NCI-H1694 (cell line): ENCODE measurements at places on chromosomes 1 and 21.
A peak's percentile ranks its signal among the peaks of the same experiment; 100 is the strongest.

GRCh38 chr1:119964673-119965363, 68.5 kb upstream of the ADAM30 start:
- DNase-seq, result no peak

- DNase-seq, result no peak
Measured at GRCh38 chr1:180397175-180397574, 105.2 kb downstream of the ACBD6 start.

- DNase-seq, result no peak
Measured at GRCh38 chr1:212982430-212983152, 32.2 kb downstream of the VASH2 start.

DNA sequence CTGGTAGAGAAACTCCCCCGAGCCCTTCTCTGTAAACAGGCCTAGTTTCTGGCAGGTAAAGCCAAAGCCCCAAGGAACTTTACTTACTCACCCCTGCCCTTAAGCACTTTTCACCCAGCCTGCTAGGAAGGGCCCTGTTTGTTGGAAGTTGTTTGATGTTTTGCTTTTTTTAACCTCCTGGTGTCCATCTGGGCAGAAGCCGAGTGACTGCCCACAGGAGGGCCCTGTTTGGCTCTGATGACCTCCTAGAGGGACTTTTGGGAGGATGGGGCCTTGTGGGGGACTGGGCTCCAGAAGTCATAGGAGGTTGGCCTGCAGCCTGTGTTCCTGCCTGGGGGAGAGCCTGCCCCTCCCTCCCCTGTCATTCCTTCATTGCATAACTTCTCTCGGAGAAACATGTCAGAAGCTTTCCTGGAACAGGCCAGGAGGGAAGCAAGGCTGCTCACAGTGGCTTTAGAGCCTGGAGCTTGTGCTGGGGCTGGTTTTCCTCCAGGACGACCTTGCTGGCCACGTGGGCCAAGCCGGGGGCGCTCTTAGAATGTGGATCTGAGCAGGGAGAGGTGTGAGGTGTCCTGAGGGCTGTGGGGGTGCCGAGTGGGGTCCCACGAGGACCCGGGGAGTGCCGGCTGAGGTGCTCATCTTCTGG, 33.9 kb downstream of the COQ8A start:
- DNase-seq, result no peak

GRCh38 chr1:207346513-207346912, 25.0 kb downstream of the CD55 start:
- no peak for DNase-seq

- DNase-seq, result no peak
Measured at GRCh38 chr21:28767523-28767922, 225.2 kb downstream of the LTN1 start.

- DNase-seq, result no peak
Measured at GRCh38 chr1:22064751-22065402, 12.4 kb downstream of the CDC42 start.

- no peak for DNase-seq
Measured at GRCh38 chr1:114025609-114026401, 46.5 kb downstream of the OLFML3 start.

DNA sequence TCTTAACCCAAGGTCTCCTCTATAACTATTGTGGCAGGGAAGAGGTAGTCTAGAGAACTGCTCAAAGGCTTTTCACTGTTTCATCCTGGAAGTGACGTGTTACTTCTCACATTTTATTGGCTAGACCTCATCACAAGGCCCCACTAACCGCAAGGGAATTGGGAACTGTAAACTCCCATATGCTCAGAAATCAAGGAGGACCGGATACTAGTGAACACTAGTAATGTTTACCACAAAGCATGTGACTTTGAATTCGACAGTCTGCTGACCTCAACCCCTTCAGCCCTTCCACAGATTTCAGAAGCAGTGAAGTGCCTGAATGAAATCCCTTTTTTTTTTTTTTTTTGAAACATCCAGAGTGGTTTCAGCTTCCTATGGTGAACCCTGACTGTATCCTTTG, 3.4 kb upstream of the EEIG2 start:
- DNase-seq, result no peak

GRCh38 chr1:117044217-117044616, 15.9 kb upstream of the TTF2 start:
- no peak for DNase-seq

- no peak for DNase-seq
Measured at GRCh38 chr1:52634111-52634510, 1.1 kb downstream of the SHISAL2A start.

- no peak for DNase-seq
Measured at GRCh38 chr21:41783476-41784180, 16.8 kb upstream of the RIPK4 start.

DNA sequence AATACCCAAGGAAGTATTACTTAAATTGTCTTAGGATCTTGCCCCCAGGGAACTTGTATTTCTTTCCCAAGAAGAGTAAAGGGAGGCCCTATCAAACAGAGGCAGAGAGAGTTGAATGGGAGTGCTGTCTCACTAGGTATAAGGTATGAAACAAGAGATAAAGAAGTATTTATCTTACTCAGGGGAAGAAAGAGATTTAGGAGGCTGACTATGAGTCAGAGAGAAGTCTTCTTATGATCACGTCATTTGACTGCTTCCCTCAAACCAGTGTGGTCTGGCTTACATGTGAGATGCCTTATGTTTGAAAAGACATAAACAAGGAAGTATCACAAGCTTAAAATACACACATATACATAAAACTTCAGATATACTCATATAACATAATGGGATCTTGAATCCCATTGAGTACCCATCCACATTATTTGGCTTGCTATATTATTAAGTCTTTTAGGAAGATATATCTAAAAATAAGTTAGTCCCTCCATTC, 29.6 kb downstream of the DUSP10 start:
- no peak for DNase-seq

DNA sequence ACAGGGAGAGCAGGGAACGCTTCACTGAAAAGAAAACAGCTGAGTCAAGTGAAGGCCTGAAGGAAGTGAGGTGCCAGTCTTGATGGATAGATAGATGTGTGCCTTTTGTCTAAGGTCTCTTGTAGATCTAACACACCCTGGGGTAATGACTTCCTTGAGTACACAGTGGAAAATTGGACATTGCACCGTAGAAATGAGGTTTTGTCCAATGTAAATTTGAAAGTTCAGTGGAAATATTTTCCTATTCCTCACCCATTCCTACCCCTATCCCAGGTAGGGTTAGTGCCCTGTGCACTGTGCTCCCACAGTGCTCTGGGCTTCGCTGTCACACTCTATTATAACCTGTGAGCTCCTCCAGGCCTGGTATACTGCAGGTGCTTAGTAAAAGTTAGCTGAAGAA, 24.3 kb downstream of the ZMYND12 start:
- no peak for DNase-seq

- no peak for DNase-seq
Measured at GRCh38 chr1:93442741-93443140, 5.2 kb upstream of the FNBP1L start.

DNA sequence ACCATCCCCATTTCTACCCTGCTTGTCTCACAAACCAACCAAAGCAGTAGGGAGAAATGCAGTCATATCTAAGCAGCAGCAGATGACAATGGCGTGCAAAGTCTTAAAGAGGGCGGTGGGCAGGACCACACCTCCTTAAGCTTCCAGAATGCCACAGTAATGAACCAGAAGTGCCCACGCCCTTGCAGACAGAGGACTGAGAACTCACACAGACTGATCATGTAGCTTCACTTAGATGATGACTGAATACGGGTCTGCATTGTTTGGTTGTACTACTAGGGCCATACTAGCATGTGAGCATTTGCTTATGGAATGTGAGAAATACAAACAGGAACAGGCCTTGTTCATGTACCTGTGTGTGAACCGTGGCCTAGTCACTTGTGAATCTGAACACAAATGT, 246.0 kb downstream of the RPS6KC1 start:
- DNase-seq, result no peak

DNA sequence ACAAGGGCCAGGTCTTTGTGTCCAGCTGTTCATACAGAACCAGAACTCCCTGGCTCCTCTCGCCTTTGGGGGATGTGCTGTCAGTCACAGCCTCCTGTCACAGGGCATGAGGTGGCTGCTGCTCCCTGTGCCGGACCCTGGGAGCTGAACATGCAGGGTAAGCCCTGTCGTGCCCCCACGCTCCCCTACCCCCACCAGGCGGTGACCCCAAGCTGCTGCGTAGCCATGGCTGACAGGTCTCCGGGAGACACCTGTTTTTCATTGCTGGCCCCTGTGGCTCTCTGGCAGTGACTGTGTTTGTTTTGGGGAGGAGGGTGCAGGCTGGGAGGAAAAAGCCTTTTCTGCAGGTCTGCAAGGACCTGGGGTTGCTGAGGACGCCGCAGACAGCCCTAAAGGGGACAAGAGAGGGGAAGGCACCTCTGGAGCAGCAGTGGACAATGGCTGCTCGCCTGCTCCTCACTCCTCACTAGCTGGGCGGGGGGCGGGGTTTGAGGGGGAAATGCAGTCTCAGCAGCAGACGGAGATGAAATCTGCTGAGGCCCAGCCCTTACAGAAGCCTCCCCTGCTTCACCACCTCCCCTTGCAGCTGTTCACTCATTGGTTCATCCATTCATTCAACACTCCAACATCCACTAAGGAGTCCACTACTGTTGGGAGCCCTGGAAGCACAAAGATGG, 81.4 kb downstream of the TRABD2B start:
- DNase-seq, result peak; percentile 62

GRCh38 chr1:58888833-58889232, 105.0 kb upstream of the JUN start:
- no peak for DNase-seq

DNA sequence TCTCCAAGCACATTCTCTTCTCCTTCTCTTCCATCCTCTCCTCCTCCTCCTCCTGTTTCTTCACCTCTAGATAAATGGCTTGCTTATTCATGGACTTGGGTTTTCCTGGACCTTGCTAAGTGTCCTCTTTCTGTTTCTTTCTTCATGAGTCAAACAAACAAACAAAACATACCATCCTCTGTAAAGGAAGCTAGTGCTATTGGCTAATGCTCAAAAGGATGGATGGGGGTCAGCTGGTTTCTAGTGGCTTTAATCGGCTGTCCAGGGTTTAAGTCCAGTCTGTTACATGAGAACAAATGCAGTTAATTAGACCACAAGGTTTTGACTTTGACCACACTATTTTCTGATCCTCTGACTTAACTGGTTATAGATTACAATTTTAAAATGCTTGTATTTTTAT, 83.8 kb upstream of the TSPAN2 start:
- DNase-seq, result no peak

DNA sequence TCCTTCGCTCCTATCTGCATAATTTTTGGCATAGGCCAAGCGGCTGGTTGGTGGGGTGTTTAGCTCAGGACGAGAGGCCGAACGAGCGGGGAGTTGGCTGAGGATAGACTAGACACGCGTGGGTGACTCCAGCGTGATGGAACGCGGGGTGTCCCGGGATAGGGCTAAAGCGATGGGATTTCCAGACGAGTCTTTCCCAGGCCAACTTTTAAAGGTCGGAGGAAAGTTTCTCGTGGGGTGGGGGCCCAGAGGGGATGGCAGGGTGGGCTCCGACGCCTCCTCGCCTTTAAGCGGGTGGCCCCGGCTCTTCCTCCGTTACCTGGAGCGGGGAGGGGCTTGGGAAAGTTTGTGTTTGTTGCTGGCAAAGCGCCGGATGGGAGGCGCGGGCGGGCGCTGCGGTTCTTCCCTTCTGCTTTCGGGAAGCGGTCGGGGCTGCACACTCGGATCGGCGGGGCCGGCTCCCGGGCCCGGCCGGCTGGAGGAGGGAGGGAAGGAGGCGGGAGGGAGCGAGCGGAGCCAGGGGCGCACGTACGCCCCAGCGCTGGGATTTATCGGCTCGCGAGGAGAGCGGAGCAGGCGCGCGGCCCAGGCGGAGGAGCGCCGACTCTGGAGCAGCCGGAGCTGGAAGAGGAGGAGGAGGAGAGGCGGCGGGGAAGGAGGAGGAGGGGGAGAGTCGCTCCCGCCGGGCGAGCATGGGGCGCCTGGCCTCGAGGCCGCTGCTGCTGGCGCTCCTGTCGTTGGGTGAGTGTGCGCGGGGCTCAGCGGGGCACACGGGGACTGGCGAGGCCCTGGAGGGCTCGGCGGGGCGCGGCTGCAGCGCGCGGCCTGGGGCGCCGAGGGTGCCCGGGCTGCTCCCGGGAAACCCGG, at the start of gene PTGFRN:
TSS of gene PTGFRN (plus strand) at position 405 of the 867 bp plus-strand sequence. CDS start at position 693, 288 bp downstream.
- DNase-seq, result peak; percentile 29

GRCh38 chr1:52876843-52877242, 34.3 kb downstream of the ZYG11A start:
- DNase-seq, result no peak

GRCh38 chr1:37995751-37996345, 6.0 kb upstream of the SF3A3 start:
- no peak for DNase-seq

GRCh38 chr21:46160907-46161632, 5.7 kb upstream of the FTCD start:
- no peak for DNase-seq

GRCh38 chr1:157279138-157279801, 141.1 kb upstream of the ETV3 start:
- DNase-seq, result no peak

DNA sequence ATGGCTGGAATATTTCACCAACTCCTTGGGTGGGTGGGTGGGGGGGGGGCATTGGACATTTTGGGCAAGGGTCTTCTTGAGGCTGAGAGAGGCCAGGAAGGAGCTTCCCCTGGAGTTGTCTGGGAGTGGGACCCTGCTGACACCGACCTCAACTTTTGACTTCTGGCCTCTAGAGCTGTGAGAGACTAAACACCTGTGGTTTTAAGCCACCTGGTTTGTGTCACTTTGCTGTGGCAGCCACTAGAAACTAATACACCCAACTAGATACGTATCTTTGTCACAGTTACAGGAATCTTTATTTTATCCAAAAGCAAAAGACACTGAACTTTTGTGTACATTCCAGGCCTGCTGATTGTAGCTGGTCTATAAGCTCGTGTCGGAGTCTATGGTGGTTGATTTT, 9.9 kb upstream of the RIPK4 start:
- DNase-seq, result no peak

DNA sequence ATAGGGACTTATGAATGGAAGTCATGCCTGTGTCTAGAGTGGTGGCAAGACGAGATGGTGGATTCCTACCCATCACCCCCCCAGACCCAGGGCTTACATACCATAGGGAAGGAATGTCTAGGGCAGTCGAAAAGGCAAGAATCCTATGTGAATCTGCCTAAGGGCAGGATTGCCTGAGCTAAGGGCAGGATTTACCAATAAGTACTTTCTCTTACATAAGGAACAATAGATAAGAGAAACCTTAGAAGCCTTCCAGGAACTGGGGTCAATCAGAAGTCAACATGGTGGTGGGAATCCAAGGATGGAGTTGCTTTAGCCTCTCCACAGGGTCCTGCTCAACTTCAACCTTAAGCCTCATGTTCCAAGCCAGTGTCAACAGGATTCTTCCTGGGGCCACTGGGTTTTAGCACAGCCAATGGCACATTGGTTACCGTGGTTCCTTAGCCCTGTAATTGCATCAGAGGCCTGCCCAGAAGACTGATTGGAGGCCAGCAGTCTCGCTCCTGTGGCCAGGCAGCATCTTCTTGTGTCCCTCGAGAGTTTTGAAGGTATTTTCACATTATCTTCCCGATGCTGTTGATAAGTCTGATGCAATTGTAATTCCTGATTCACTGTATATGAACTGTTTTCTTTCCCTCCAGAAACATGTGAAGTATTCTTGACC, 20.7 kb downstream of the BACE2 start:
- no peak for DNase-seq
